Naive B cell (primary cell): ENCODE measurements at places on chromosomes 5 and 9.
A peak's percentile ranks its signal among the peaks of the same experiment; 100 is the strongest.

GRCh38 chr9:15246708-15247107, 60.3 kb downstream of the TTC39B start:
- no peak for DNase-seq

DNA sequence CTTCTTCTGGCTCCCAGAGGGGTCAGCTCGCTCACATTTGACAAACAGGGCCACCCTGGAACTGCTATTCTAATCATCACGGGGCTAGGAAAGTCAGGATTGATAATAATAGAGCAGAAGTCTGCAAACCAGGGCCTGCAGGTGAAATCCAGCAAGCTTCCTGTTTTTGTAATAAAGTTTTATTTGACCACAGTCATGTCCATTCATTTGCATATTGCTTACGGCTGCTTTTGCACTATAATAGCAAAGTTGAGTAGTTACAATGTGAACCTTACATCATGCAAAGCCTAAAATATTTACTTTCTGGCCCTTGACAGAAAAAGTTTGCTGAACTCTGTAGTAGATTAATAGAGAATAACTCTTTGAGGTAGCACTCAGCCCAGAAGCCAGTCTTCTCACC, 63.2 kb upstream of the CTXN3 start:
- no peak for DNase-seq

DNA sequence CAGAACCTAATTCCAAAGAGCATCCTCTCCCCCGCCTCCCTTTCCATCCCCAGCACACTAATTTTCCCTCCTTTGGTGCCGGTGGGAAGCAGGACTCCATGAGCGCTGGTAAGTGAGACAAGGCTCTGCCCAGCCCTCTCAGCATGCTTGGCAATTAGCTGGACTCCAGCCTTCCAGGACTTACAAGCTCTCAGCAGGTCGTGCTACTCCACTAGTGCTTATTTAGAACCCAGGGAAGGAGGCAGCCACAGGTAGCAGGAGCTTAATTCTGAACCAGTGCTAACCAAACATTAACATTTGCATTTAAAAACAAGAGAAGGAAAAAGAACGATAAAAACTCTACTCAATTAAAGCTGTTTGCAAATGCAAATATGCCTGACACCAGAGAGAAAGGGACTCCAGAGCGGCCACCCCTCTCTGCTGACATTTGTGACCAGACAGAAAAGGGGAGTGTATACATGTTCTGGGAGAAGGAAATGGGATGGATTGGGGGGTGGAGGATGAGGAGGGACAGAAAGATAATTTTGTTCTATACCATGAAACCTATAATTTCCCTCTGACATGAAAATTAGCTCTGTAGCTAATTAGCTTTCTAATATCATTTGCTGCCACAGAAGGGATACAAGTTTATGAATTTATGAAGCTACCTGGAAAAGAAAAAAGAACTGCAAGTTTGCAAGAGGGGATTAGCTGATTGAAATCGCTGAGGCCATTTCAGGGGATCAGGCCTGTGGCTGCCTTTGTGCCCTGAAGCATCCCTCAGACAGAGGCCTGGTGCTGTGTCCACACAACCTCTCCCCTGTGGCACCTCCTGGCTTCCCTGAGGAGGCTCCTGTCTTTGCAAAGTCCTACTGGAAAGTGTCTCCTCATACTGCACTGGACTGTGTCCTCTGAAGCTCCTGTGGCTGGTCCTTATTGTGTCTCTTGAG, 266.3 kb downstream of the SEC61B start:
- no peak for DNase-seq

- no peak for DNase-seq
Observed at GRCh38 chr5:129698661-129699060, 49.2 kb upstream of the MINAR2 start.

GRCh38 chr9:68844631-68845612, 139.9 kb downstream of the PIP5K1B start:
- DNase-seq: peak; percentile 33

GRCh38 chr5:109242518-109242917, 167.3 kb downstream of the PJA2 start:
- DNase-seq: no peak

- no peak for DNase-seq
Observed at GRCh38 chr9:16559418-16560188, 310.9 kb downstream of the BNC2 start.

GRCh38 chr9:96482476-96482875, 32.5 kb downstream of the HABP4 start:
- no peak for DNase-seq
